ENCODE measurements at places on chromosomes 12 and 14.

DNA sequence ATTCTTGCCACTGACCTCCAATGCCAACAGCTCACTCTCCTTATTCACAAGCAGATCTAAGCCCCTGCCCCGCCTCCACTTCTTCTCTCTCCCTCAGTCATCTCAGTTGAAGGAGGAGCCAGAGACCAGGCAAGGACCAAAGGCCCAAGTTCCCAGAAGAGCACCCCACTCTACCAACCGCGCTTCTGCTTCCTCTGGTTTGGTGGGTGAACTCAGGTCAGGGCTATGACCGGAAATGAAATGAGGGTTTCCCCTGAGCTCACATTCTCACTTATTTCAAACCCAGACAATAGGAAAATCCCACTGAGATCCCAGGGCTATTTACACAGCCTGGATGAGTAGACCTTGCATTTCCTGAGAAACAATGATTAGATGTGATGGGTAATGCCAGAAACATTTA, 9.9 kb downstream of the DPF3 start:
- DNase-seq: peak; percentile 42

GRCh38 chr12:70028918-70029317, 203.9 kb downstream of the MYRFL start:
- no peak for DNase-seq

- no peak for DNase-seq
These were observed 1496.8 kb upstream of the TMEM132C start for GRCh38 chr12:126770188-126770587.

DNA sequence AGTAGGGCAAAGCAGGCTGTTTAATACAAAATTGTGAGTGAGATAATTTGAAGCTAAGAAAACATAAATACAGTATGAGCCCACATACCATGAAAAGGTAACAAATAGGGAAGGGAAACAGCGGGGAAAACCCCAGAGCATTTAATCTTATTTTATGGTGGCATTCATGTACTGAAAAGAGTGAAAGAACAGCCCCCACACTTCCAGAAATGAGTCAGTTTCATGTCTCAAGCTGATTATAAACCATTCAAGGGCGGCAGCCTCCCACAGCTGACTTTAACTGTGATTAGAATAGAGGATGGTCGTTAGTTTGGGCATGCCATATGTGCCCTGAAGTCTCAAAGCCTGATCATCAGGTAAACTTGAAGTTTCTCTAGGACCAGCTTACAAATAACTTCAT, 64.5 kb downstream of the FOXG1 start:
- DNase-seq: no peak

- DNase-seq: no peak
These were observed 47.9 kb upstream of the GARIN2 start for GRCh38 chr14:67141146-67141900.

- no peak for DNase-seq
These were observed 22.8 kb upstream of the ACTR10 start for GRCh38 chr14:58177125-58177524.

- peak; percentile 71 for DNase-seq
These were observed 136.1 kb upstream of the WSCD2 start for GRCh38 chr12:107992870-107993451.

Measured in choroid plexus epithelial cell (primary cell).